ENCODE measurements at places on chromosomes 2 and 18.

GRCh38 chr2:155714983-155715382 lies 617.5 kb downstream of the NR4A2 start:
- DNase-seq: no peak

DNA sequence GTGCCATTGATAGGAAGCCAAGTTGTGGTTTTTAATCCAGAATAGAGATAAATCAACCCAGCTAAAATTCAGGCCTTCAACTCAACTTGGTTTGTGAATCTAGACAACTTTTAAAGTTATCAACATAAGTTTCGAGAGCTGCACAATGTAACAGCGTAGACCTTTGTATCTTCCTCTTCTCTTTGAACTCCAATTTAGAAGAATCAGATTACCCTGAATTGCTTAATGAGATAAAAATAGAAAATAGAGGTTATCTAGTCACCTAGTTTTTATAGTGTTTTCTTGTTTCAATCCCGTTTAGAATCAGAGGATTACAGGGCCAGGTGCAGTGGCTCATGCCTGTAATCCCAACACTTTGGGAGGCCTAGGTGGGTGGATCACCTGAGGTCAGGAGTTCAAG lies 12.3 kb downstream of the MOGAT1 start:
- DNase-seq: no peak

DNA sequence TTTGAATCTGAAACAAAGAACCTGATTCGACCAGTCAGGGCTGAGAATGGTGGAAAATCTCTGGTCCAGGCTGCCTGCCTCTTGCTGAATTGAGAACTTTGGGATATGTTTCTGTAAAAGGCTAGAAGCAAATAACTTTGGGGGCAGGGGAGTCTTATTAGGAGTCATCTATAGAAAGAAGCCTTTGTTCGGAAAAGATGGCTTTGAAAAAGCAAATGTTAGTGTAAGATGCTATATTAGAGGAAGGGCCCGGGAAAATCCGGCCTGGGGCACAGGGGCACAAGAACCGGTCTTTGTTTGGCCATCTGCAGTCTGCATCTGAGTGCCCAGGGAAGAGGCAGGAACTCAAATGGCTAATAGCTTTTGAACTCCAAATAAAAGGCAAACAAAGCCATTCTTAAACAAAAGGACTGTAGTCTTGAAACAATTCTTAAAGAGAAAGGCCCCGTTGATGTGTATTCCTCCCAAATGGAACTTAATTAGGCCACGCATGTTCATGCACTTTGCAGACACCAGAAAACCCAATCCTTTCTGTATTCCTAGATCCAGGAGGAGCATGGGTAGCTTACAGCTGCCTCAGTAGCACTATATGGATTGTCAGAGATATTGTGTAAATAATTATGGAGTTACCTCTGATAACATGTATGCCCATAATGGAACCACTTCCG lies 180.0 kb upstream of the ARL4C start:
- DNase-seq: no peak

- DNase-seq: no peak
Observed at GRCh38 chr2:55073000-55073983, 23.0 kb upstream of the RTN4 start.

DNA sequence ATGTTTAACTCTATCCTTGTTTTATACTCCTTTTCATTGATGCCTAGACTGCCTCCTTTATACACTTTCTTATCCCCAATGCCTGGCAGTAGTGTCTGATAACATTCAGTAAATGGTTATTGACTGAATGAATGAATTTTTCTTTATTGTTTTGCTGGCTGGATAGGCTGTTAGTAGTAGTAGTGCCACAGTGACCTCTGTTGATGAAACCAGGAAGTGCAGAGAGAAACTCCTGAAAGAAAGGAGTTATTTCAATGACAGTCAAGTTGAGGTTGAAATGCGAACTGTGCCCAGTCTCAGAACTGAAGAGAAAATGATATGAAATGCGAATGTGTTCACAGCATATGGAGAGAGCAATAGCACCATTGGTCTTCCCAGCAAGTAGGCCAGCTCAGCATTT lies 26.8 kb upstream of the SLC9A2 start:
- DNase-seq: no peak

DNA sequence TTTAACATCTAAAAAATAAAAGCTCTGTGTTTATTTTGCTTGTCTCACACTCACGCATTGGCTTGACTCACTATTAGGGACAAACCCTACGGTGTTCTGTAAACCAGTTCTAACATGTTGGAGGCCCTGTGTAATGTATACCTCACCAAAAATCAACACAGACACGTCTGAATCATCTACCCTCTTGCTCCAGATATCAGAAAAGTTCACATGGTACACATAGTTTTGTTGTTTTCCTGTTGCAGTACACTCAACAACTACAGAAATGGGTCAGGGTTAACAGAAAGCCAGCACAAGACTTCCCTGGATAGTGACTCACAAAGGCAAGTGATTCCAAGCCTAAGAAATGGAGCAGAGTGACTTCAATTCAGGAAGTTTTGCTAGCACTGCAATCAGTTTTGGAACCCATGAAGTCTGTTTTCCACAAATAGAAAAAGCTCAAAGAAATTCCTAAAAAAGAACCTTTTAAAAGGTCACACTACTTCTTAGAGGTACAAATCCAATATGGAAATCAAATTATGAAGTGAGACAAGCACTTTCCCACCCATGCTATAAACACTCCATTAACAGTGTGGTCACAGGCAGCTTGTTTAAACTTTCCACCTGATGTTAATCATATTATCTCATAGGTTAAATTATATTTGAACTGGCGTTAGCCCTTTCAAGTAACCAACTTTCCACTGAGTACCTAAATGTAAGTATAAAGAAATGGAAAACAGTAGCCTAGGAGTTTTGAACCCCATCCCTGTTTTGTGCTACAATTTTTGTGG lies 87.4 kb downstream of the GAREM1 start:
- no peak for DNase-seq

GRCh38 chr18:37958499-37958898 lies 392.9 kb upstream of the CELF4 start:
- DNase-seq: no peak

GRCh38 chr2:151922845-151923666 lies 94.8 kb upstream of the ARL5A start:
- DNase-seq: no peak

DNA sequence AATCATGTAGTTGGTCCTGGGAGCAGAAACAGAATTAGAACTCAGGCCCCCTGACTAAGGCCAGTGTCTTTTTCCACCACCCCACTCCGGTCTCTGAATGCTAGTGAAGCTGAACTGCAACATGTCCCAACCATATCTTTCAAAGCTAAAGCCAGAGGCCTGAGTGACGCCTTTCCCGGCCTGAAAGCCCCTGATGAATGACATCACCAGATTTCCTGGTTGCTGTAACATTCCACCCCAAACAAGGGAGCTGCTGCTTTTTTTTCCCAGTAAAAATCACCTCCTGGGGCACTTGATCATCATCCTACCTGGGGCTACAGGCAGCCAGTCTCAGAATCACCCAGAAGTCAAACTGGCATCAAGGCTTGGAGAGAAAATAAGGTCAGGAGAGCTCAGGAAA lies 162.7 kb downstream of the ARL4C start:
- no peak for DNase-seq

GRCh38 chr2:62556086-62556485 lies 50.1 kb upstream of the TMEM17 start:
- no peak for DNase-seq

Data from T-helper 2 cell treated with Interferon-gamma antibody and Interleukin-4, amounts not matched to agents 5 μg/mL and 100 μg/mL, for 36 hours (primary cell).